ENCODE measurements at places on chromosomes 16 and 17.

- DNase-seq: peak; percentile 50
Observed at GRCh38 chr16:29962344-29962994, 590 bp downstream of the TMEM219 start.

- no peak for DNase-seq
Observed at GRCh38 chr17:75373280-75373679, 32.2 kb downstream of the GRB2 start.

GRCh38 chr16:62752854-62753253 is 716.6 kb upstream of the CDH8 start:
- DNase-seq: no peak

DNA sequence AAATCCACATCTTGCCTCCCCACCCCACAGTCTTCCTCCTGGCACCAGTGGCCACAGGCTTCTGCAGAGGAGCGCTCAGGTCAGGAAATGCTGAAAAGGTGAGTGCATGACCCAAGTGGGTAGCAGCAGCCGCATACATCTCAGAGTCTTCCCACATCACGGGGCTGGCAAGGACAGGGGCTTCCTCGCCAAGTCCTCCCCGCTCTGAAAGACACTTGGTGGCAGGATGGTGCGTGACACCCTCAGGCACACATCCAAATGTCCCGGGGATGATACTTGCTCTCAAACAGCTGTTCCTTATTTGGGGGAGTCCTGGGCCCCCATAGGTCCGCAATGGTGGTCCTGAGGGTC is 8.8 kb upstream of the SLC16A5 start:
- DNase-seq: no peak

GRCh38 chr17:34736611-34737010 is 157.2 kb downstream of the TMEM132E start:
- DNase-seq: no peak

DNA sequence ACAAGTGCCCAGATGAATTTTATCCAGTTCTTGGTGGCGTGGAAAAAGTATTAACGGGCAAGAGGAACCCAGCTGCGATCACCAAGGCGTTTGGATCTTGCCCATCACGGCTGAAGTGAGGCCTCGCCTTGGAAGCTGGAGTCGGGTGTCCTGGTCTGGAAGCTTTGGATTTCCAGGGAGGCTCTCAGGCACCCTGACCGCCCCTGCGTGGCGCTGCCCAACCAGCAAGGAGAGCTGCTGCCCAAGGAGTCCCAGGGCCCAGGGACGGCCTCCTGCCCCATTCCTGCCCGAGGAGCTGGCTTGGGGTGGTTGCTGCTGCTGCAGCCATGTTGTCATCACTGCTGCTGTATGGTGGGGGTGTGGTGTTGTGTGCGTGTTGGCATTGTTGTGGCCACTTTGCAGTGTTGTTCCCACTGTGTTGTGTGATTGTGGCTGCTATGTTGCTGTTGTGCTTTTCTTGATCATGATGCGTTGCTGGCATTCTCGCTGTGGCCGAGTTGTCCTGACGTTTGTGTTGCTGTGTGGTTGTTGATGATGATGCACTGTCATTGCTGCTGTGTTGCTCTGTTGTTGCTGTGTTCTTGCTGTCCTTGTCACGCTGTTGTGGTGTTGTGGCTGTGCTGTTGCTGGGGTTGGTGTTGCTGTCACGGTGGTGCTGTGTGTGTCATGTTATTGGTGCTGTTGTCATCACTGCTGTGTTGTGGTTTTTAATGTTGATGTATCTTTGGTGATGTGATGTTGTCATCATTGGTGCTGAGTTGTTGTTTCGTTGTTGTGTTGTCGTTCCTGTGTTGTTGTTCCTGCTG is 318.8 kb downstream of the C16orf95 start:
- DNase-seq: no peak

- no peak for DNase-seq
Observed at GRCh38 chr17:64269687-64270649, 6.9 kb upstream of the TEX2 start.

DNA sequence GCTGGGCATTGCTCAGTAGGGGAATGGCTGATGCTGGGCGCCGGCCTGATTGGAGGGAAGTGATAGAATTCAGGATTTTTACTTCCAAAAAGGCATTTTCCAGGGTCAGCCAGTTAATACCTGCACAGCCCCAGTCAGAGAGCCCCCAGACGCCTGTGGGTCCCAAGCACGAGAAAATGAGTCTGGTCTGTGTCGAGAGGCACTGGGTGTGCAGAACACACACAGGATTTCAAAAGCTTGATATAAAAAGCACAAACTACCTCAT is 164.6 kb upstream of the TNRC6C start:
- no peak for DNase-seq

DNA sequence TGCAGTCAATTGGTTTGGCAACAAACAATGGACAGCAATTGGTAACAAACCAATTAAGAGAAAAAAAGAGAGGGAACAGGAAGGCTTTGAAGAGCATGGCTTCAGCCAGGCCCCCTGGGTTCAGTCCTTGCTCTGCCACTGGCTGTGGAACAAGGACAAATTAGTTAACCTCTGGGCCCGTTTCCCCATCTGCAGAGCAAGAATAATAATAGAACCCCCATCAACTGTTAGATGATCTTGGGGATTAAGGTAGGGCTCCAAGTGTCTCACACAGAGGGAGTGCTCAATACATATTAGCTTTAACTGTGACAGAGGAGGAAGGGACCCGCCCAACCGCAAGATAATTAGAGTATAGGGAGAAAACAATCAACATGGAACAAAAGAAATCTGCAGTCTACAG is 55.2 kb downstream of the PECAM1 start:
- no peak for DNase-seq

Measured in KBM-7 (cell line).